Common myeloid progenitor, CD34-positive (primary cell): ENCODE measurements at places on chromosomes 6 and 20.
A peak's percentile ranks its signal among the peaks of the same experiment; 100 is the strongest.

- H3K4me1 ChIP-seq, result peaks cover 6% of the 10 kb centered on the region
- H3K27me3 ChIP-seq, result no peaks in the 10 kb centered on the region
- peak; percentile 68 for DNase-seq
- H3K4me3 ChIP-seq, result peak overlapping the region; percentile 56
- no peak overlapping the region for H3K27ac ChIP-seq
Measured at GRCh38 chr6:29631860-29632731, 887 bp downstream of the GABBR1 start.

DNA sequence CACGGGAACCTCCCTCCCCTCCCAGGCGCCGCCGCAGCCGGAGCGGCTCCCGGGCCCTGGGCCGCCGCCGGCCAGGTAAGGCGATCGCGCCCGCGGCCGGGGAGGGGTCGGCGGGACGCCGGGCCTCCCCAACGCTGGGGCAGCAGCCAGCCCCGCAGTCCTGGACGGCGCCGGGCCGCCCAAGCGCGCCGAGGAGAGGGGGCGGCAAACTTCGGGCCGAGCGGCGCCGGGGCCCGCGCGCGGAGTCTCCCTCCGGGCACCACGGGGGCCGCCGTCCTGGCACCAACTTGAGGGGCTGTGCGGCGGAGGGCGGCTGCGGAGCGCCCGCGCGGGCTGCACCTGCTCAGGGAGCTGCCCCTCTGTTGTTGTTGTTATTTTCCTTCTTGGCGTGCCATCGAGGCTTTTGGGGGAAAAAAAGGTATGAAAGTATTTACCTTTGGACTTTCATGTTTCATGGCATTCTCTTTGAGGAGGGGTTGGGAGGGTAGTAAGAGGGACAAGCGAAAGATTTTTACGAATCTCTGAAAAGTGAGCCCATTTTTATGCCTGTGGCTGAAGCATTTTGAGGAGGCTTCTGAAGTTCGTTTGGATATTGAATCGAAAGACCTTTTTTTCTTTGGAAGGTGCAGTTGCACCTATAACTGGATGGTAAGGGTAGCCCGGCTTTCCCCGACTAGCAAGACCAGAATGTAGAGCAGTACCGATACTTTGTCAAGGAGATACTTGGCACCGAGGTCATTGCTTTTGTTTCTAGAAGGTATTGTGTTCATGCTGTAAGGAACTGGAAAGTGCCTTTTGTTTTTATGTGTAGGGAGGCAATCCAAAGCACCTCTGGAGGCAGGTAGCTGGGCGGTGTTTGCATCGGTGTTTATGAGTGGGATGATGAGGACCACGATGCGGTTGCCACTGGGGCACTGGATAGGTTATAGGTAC lies at the start of gene RNF182:
TSS of gene RNF182 (plus strand) at position 4 of the 933 bp plus-strand sequence. CDS start 52,168 bp downstream, outside the sequence.
- peaks cover 14% of the 10 kb centered on the region for H3K4me1 ChIP-seq
- DNase-seq, result no peak
- no peaks in the 10 kb centered on the region for H3K36me3 ChIP-seq
- H3K27me3 ChIP-seq, result peaks cover 59% of the 10 kb centered on the region
- H3K4me3 ChIP-seq, result peak within 1 kb of the TSS; percentile 71

DNA sequence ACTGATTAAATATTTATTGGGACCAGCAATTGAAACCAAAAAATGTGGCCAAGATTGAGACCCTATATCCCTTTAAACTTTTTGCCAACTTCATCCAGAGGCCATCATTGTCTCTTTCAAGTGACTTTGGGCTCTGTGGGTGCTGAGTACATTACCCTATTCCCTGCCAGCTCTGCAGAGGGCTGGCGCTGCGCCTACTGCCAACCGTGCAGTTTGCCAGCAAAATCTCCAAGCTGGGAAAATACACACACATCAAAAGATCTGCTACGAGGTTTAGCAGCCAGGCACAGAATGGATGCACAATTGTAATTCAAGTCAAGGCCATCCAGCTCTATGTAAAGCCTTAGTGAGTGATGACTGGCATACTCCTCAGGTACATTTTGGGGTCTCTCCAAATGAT lies 125.0 kb downstream of the CBLN4 start:
- H3K4me1 ChIP-seq, result no peaks in the 10 kb centered on the region
- H3K36me3 ChIP-seq, result no peaks in the 10 kb centered on the region
- no peak overlapping the region for H3K4me3 ChIP-seq

- no peak overlapping the region for H3K4me3 ChIP-seq
- no peaks in the 10 kb centered on the region for H3K4me1 ChIP-seq
- H3K27ac ChIP-seq, result no peak overlapping the region
- no peak for DNase-seq
Measured at GRCh38 chr6:93083337-93084230, 335.8 kb downstream of the EPHA7 start.

GRCh38 chr20:652615-653109 lies 338 bp downstream of the SRXN1 start:
- no peaks in the 10 kb centered on the region for H3K27me3 ChIP-seq
- peaks cover 23% of the 10 kb centered on the region for H3K4me1 ChIP-seq
- no peak for DNase-seq
- peak overlapping the region; percentile 76 for H3K4me3 ChIP-seq

GRCh38 chr20:35478804-35479472 lies 23.5 kb downstream of the CEP250 start:
- H3K27ac ChIP-seq, result no peak overlapping the region
- H3K4me3 ChIP-seq, result no peak overlapping the region
- H3K4me1 ChIP-seq, result no peaks in the 10 kb centered on the region
- H3K36me3 ChIP-seq, result peaks cover 71% of the 10 kb centered on the region

DNA sequence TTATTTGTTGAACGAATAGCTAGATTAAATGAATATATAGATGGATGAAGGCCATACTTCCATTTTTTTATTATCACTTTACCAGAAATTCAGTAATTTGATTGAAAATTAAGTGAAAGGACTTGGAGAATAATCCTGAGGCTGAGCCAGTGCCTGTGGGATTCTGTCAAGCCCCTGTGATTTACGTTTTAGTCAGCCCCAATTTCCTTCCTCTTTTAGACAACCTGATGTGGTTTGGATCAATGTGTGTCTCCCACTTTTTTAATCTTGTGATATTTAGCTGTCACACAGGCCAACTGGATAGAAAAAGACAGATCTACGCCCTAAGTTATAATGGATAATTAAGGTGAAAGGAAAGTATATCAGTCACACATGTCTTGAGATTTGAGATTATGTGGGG lies 188.8 kb downstream of the EDN1 start:
- H3K4me3 ChIP-seq, result no peak overlapping the region
- H3K36me3 ChIP-seq, result no peaks in the 10 kb centered on the region
- H3K27me3 ChIP-seq, result no peaks in the 10 kb centered on the region
- H3K27ac ChIP-seq, result no peak overlapping the region

GRCh38 chr6:155443168-155443567 lies 12.5 kb downstream of the NOX3 start:
- no peak overlapping the region for H3K4me3 ChIP-seq
- no peaks in the 10 kb centered on the region for H3K27me3 ChIP-seq
- H3K4me1 ChIP-seq, result no peaks in the 10 kb centered on the region
- DNase-seq, result no peak

- peaks cover 22% of the 10 kb centered on the region for H3K4me1 ChIP-seq
- no peak overlapping the region for H3K27ac ChIP-seq
- H3K4me3 ChIP-seq, result no peak overlapping the region
- DNase-seq, result no peak
- H3K36me3 ChIP-seq, result no peaks in the 10 kb centered on the region
Measured at GRCh38 chr6:14380086-14380820, 262.7 kb downstream of the CD83 start.
